ENCODE measurements at places on chromosomes 1 and 21.
A peak's percentile ranks its signal among the peaks of the same experiment; 100 is the strongest.

DNA sequence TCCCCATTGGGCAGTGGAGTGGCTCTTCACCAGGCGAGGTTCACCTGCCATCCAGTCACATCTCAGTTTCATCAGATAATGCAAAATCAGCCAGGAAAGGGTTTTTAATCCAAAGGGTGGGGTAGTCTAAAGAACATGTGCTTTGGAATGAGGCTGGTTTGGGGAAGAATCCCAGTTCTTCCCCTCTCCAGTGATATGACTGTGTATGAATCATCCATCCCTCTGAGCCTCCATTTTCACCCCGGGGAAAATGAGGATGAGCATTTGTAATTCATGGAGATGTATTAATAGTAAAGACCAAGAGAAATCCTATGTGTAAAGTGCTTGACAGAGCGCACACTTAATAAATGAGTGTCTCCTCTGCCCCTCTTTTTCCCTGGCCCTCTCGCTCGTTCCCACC is 215.1 kb upstream of the FGGY start:
- DNase-seq = no peak

GRCh38 chr1:147515045-147515869 is 26.0 kb upstream of the BCL9 start:
- DNase-seq = peak; percentile 51

- no peak for DNase-seq
These were observed 69.7 kb downstream of the CYYR1 start for GRCh38 chr21:26503414-26503813.

DNA sequence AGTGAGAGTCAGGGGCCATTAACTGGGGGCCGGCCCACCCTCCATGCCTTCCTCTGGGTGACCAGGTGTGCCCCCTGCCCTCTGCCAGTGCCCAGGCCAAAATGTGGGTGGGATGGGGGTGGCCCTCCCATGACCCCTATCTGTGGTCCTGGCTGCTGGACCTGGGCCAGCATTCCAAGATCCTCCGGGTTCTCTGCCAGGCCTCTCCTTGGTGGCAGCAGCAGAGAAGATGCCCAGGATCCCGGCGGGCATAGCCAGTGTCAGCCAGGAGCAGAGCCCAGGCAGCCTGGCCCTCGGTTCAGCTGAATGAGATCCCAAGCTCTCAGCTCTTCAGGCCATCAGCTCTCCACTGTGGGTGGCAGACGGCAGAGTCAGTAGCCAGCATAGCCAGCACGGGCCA is 31.3 kb upstream of the ACTRT2 start:
- no peak for DNase-seq

GRCh38 chr1:198350456-198350855 is 190.0 kb downstream of the ATP6V1G3 start:
- no peak for DNase-seq

DNA sequence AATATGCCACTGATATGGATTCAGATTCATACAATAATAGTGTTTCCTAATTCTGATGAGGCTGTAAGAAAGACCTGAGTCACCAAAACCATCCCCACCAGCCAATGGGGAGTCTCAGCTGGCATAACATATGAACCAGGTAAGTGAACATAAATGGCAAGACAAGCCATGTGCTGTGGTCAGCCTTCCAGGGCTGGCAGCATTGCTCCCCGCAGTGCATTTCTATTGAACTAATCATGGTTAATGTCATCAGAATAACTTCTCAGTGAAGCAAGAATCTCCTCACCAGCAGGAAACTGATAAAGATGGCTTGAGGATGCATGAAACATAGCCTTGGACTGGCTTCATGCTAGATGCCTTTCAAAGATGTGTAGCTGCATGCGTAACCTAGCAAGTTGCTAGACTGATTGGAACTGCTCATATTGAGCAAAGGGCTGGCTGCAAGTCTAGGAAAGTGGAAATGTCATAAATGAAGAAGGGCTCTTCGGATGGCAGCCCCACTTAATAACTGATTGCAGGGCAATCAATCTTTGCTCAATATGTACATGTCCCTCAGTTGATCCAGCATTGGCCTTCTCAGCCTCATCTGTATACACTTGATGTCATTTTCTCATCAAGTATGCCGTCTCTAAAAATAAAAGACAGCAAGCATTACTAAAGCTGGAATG is 88.0 kb downstream of the NTNG1 start:
- DNase-seq = no peak

DNA sequence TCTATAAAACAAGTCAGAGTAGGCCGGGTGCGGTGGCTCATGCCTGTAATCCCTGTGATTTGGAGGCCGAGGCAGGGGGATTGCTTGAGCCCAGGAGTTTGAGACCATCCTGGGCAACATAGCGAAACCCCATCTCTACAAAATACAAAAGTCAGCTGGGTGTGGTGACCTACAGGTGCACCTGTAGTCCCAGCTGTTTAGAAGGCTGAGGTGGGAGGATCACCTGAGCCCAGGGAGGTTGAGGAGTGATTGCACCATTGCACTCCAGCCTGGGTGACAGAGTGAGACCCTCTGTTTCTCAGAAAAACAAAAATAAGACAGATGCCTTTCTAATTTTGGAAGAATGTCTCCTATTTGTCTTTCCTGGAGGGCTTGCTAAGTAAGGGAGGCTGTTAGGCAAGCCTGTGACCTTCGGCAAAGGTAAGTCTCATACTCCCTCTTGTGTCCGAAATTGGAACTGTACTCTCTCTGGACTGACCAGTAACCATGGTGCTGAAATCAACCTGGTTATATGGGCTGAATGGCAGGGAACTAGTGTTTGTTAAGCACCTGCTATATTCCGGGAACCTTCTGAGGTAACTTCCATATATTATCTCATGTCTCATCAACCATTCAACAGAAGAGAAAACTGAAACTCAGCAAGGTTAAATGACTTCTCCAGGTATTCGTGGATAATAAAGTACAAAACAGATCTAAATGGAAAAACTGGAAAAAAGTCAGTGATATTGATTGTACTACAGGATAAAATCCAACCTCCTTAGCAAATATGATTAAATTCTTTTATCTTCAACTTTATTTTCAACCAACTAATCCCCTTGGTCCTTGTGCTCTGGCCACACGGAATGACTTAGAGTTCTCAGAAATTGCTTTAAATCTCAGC is 11.8 kb upstream of the RAB3B start:
- peak; percentile 85 for DNase-seq

DNA sequence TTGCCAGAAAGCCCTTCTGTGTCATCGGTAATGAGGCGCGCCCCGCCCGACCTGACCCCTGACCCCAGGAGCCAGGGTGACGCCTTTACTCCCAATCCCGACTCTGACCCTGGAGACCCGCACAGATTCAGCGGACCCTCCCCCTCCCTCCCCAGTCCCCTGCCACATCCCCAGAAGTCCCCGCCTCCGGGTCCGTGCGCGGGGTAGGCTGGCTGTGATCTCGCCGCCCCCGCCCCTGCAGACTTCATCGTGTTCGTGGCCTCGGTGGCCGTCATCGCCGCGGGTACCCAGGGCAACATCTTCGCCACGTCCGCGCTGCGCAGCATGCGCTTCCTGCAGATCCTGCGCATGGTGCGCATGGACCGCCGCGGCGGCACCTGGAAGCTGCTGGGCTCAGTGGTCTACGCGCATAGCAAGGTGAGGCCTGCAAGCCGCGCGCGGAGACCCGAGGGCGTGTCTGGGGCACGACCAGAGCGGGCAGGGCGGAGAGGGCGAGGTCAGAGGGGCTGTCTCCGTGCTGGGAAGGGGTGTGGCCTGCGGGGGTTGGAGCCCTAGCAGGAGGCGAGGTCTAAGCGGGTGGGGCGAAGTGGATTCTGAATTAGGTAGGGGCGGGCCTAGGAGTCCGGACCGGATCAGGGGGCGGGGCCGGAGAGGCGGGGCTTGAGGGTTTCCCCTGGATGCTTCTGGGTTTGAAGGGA is 34.8 kb downstream of the KCNQ4 start:
- no peak for DNase-seq

DNA sequence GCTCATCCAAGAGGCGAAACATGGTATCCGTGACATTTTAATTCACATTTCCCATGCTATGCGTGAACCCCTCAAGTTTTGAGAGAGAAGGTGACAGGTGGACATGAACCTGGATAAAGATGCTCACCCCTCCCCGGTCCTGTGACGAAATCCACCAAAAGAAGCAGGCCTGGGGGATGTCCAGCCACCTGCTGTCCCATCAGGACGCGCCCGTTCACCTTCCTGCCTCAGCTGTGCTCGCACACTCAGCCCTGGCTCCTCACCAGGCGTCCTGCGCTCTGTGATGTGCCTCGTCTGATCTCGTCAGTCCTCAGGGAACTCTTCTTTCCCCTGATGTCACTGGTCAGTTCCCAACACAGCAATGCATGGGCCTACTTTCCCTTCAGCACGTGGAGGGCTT is 10.3 kb downstream of the FHAD1 start:
- DNase-seq = no peak

GRCh38 chr1:160406131-160406968 is 6.0 kb downstream of the VANGL2 start:
- no peak for DNase-seq
